Pulmonary artery endothelial cell (primary cell): ENCODE measurements at places on chromosomes 1 and 21. TPM values are rescaled to one million over a fixed set of nuclear protein-coding genes. Genes with fewer than 3 reads are reported as not detected.

ANKRD65 gene
- 0.07 and 0.14 TPM in 2 replicates for total RNA-seq

KRTAP7-1 gene
- not detected in 2 replicates for total RNA-seq

VWA5B1 gene
- total RNA-seq = not detected in 2 replicates

DPT gene
- not detected in 2 replicates for total RNA-seq

GRIK1 gene
- not detected in 2 replicates for total RNA-seq

C1orf167 gene
- total RNA-seq = not detected in 2 replicates

FOXE3 gene
- 0.04 TPM in 1 of 2 replicates, not detected in the other for total RNA-seq

NBPF8 gene
- total RNA-seq = 9.9 and 15.1 TPM in 2 replicates

HMCN1 gene
- 10.8 and 12.6 TPM in 2 replicates for total RNA-seq

LRRC71 gene
- 0.11 and 0.40 TPM in 2 replicates for total RNA-seq

SLC5A9 gene
- not detected in 2 replicates for total RNA-seq

LIN28A gene
- not detected in 2 replicates for total RNA-seq

DIRAS3 gene
- 0.59 and 5.4 TPM in 2 replicates for total RNA-seq

CYP4X1 gene
- 1.6 and 2.0 TPM in 2 replicates for total RNA-seq

FCN3 gene
- 0.07 TPM in 1 of 2 replicates, not detected in the other for total RNA-seq
